C1 segment of cervical spinal cord (tissue), 14 donors: ENCODE measurements at places on chromosomes 3 and 15.

DNA sequence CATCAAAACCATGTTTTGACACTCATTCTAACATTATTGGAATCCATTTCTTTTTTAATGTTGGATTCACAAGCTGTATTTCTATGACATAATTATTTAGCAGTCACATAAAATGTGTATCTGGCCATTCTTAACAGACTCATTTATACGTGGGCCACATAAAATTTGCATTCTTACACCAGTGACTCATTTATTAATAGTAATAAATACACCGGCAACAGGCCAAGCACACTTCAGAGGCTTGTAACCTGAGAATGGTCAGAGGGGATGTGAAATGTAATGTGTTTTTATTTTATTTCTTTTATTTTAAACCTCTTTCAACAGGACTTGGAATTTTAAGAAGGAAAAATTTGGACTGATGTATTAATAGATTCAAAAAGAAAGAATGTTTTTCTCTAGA, 384.9 kb upstream of the RARB start:
- no peak for DNase-seq

DNA sequence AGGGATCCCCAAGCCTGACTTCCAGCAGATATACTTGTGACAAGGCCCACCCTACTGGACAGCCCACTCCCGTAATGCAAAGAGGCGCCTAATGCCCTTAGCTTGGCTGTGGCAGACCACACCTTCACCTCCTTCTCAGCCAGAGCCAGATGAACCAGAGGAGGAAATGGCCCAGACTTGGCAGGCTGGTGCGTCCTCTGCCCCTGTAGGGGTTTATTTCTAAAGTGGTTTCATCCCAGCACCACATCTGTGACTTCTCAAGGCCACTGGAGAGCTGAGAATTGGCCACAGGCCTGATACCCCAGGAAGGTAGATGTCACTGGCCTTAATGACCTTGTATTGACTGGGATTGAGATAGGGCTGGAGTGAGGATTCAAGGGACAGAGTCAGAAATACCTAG, 29.5 kb downstream of the BOC start:
- DNase-seq, result no peak

GRCh38 chr3:120442975-120443517, 7.7 kb downstream of the FSTL1 start:
- DNase-seq, result no peak

DNA sequence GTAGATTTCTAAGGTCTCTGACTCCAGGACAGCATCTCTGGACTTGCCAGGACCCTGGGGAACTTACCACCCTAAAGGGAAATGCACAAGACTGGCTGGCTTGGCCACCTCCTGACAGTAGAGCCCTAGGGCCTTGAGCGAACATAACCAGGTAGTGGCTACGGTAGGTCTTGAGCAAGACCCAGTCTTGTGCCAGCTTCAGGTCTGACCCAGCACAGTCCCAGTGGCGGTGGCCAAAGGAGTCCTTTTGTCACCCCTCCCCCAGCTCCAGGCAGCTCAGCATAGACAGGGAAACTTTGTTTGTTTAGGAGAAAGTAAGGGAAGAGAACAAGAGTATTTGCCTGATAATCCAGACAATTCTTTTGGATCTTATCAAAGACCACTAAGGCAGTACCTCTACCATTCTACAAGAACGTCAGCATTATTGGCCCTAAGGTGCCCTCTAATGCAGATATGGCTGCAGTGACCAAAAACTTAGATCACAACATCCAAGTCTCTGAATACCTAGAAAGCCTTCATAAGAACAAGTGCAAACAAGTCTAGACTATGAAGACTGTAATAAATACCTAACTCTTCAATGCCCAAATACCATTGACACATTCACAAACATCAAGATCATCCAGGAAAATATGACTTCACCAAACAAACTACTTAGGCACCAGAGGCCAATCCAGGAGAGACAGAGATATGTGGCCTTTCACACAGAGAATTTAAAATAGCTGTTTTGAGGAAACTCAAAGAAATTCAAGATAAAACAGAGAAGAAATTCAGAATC, 38.7 kb upstream of the FBN1 start:
- DNase-seq, result no peak

- no peak for DNase-seq
These were observed 296.7 kb upstream of the PROK2 start for GRCh38 chr3:72081471-72082185.

GRCh38 chr15:32715276-32715675, 2.5 kb upstream of the GREM1 start:
- no peak for DNase-seq

- no peak for DNase-seq
These were observed 19.7 kb downstream of the CORO2B start for GRCh38 chr15:68598171-68599152.

DNA sequence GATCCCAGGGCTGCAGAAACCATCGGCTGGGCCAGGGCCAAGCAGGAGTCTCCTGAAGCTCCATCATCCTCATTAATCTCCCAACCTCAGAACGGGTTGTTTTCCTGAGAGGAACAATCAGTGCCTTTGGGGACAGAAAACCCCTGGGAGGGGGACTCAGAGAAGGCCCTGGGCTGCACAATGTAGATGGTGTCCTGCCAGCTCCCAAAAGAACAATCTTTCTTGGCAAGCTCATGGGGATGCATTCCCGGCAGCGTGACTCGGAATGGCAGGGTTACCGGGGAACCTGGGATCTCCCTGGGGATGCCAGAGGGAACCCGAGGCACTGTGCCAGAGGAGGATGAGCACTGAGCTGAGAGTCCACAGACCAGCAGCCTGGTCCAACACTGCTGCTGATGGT, 72.1 kb upstream of the ATP2B2 start:
- peak; percentile 22 for DNase-seq

DNA sequence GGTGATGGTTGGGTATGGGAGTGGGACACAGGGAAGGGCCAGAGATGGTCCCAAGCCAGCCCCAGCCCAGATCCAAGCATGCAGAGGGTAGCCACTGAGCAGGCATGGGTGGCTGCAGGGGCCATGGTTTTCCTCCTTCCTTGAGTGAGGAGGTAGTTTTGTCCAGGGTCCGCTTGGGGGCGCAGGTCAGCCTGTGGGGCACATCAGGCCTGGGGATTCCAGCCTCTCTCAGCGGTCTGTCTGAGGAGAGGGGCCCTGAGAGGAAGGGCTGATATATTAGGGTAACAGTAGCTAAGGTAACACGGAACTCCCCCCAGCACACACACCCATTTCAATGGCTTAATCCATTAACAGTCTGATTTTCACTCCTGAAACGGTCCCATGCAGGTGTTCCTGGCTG, 22.7 kb upstream of the LCTL start:
- no peak for DNase-seq

DNA sequence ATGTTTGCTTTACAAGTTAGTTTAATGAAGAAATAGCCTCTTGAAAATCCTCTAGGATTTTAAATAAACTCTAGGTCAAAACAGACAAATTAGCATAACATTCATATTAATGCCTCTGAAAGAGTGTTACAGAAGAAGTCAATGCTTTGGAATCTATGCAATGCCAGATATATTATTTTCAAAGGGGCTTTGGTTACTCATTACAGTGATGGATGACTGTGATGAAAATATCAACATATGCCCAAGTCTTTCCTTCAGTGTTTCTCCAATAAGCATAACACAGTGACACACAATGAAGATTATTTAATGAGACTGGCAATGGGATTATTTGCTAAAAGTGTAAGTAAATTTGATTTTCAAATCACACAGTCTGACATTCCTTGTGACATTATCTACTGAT, 1247.2 kb downstream of the ROBO2 start:
- no peak for DNase-seq

DNA sequence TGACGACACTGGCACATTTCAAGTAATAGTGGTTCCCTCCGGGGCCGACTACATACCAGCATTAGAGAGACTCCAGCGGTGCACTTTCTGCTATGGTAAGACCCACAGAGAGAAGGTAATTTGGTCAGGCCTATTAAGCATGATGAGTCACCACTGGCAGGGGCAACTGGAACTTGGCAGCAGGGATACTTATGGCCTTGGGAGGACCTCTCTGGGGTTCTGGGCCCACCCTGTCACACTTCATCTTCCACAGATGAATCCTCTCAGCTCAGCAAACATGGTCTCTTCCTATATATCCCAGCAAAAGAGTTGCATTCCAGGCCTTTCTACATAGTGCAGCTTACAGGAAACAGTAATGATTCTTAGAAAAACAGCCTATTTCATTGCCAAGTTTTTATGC, 88.0 kb downstream of the PIK3R4 start:
- DNase-seq, result no peak

DNA sequence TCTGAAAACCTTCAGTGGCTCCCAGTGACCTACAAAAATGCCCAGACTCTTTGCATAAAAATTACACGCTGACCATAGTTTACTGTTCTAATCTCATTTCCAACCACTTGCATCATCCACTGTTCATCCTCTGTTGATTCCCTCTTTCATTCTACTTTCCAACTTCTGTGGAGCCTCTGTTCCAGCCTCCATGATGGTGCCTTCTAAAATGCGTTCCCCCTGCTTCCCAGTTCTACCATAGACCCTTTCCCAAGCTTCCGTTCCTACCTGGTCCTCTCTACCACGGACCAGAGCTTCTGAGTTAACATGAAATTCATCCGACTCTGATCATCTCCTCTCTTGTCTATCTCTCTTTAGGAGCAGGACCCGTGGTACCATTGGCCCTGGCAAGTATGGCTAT, 127.0 kb downstream of the THSD4 start:
- DNase-seq, result no peak

- DNase-seq, result no peak
These were observed 328.0 kb upstream of the CDIN1 start for GRCh38 chr15:36251450-36251849.

DNA sequence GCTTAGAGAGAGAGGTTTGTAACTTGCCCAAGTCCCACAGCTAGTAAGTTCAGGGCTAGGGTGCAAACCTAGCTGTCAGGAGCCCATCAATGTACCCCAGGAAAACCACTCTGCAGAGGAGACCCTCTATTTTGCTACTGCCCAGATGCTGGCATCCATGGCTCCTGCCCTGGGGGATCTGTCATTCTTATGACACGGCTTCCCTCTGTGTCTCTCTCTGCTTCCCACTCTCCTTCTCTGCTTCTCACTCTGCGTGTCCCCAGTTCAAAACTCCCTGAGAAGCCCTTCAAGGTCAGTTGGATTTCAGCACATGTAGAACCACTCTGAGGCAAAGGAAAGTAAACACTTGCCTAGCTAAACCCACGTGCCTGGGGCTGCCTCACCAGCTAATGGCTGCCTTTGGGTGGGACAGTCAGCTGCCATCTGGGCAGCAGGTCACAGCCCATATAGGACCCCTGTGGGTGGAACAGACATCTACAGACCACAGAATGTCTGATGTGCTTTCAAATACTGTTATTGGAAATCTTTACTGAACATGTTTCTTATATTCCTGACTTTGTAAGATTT, 29.4 kb upstream of the SLCO2A1 start:
- DNase-seq, result no peak

GRCh38 chr3:36401056-36401455, 20.8 kb downstream of the STAC start:
- no peak for DNase-seq

DNA sequence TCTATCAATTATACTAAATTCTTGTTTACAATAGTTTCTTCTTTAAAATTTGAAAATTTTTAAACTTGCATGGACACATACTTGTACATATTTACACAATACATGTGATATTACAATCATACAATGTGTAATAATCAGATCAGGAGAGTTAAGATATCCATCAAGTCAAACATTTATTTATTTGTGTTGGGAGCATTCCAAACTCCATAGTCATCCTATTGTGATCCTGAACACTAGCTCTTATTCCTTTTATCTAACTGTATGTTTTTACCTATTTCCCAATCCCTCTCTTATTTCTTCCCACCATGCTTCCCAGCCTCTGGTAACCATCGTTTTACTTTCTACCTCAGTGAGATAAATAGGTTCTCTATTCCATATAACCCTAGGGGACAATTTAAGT, 1219.2 kb downstream of the ZPLD1 start:
- DNase-seq, result no peak

DNA sequence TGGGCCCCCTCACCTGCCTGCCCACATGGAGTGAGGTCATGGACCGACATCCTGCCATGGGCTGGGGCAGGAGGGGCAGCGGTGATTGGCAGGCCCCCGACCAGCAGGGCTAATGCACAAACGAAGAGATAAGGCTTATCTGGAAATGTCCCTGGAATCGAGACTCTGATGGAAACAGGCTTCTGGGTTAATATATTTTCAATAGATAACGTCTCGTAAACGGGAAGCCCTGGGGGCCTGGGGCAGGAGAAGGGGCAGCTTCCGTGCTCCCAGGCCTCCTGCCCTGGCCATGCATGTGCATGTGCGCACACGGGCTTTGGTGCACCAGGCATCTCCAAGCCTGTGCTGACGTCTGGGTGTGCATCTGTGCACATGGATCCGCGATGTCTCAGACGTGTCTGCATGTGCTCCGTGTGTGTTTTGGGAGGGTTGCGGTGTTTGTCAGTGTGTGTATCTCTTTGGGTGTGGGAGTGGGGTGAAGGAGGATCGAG, 55.1 kb downstream of the DNAJB8 start:
- DNase-seq, result no peak
